NCI-H187 treated with DMSO at 0.1 percent for 48 hours (cell line): ENCODE measurements at places on chromosomes 3 and 15.

- no peak for DNase-seq
Observed at GRCh38 chr15:77507911-77508310, 87.2 kb downstream of the HMG20A start.

DNA sequence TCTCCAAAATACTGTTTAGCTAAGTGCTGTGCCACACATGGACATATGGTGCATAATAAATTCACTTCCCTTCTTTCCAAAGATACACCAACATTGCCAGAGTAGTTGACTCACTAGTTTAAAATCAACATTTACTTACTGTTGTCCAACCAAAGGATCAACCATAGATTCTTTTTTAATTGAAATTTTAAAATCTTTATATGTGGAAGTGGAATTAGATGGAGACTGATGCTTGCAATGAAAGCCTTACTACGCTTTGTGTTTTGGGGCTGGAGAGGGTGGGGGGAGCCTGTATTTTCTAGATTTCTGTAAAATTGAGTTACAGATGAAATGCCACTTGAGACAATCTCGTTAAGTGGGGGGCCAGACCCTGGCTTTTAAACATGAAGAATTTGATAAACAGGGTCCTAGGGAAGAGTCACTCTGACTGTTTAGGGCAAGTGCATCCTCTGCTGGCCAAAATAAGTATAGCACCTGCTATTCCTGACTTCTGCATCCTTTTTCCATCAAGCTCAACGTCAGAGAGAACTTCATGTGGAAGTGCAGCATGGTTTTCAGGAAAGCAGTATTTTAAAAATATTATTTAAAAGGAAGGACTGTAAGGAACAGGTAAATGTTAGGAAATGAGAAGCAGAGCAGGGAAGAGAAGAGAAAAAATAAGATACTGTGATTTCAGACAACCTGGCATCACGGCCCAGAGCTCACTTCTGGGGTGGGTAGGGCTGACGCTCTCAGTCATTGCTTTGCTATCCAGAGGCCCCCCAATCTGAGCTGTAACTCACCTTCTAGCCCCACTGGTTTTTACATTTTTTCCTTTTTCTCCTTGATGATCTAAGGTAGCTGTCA, 76.7 kb downstream of the BOC start:
- no peak for DNase-seq

GRCh38 chr3:12644331-12644937, 19.5 kb downstream of the RAF1 start:
- no peak for DNase-seq

DNA sequence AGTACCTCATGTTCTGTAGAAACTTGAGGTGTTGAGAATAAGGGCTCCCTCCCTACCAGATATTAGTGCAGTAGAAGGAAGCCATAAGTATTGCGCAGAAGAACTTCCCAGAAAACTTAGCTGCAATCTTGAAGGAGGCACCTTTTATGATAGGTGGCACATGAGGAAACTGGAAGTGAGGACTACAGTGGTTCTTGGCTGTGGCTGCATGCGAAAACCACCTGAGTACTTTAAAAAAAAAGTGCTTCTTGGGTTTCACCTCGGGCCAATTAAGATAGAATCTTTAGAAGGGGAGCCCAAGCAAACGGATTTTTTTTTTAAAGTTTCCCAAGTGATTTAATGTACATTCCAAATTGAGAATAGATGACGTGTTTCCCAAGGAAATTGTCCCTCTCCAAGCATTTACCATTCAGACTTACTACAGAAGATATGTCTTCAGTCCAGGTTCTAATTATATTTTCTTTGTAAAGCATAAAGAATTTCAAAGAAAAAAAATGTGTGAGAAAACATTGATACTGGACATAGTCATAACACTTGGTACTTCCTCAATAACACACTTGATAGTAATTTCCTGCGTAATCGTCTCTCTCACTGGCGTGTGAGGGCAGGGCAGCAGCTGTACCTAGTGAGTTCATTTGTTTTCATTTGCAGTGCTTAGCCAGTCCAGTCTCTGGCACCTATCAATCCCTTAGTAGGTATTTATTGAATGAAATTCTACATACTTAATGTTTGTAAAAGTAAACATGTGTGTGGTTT, 12.3 kb upstream of the NR1I2 start:
- no peak for DNase-seq

GRCh38 chr15:25327686-25328085, 111.1 kb downstream of the UBE3A start:
- no peak for DNase-seq

DNA sequence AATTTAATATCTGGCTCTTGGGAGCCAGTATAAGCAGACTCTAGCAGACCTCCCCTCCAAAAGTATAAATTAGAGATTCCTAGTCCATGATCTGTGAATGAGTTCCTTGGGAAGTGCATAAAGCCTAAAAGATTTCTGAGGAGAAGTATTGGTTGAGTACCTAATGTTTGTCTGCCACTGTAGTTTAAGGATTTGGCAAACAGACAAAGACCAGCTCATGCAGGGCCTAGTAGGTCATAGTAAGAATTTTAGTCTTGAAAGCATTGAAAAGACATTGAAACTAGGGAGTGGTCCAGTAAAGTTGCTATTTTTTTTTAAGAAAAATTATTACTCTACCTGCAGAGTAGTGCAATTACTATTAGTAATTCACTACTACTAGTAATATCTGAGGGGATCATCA, 67.5 kb downstream of the SPRED1 start:
- DNase-seq = no peak

- DNase-seq = no peak
Observed at GRCh38 chr3:186517218-186517617, 27.0 kb downstream of the CRYGS start.

GRCh38 chr3:48617559-48617958, 4.0 kb downstream of the TMEM89 start:
- no peak for DNase-seq

- DNase-seq = no peak
Observed at GRCh38 chr3:130737622-130738021, 9.0 kb downstream of the PIK3R4 start.
